ENCODE measurements at places on chromosomes 1 and 21.

DNA sequence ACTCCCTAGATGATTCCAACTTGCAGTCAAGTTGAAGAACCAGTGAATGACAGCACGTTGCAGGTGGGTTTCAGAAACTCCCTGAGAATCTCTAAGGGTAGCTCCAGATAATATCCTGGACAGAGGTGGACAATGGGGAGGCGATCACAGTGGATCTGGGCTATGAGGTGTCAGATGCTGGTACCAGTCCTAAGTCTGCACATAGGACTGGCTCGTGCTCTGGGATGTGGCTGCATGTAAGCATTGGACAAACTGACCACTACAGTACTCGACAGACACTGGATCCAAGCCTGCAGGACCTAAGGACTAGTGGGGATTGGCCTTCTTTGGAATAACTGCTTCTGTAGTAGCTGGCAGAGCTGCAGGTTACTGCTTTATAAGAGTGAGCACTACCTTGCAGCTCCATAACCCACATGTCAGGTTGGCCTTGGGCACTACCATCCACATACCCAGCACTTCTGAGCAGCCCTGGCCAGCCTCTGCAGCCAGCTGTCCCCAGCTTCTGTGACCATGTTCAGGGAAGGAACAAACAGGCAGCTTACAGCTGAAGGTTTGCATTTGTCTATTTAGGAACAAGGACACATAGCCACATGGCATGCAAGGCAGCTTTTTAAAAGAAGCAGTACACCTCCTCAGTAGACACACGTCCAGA, 33.2 kb upstream of the DNAH14 start:
- no peak for DNase-seq

DNA sequence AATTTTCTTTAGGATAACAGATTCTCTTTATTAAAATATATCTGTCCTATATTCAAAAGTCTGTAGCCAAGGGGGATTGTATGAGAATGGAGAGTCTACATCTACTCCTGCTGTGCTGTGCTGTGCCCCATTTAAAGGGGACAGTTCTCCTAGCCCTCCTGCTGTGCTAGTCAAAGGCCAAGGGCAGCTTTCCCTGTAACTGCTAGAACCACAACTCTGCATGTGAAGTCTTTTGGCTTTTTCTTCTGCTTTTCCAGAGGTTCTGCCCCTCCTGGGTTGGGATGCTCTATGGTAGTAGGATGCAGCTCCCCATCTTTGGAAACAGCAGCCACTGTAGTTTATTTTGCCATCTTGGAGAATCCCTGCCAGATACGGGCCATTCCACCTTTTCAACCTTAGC, 197.5 kb upstream of the JUN start:
- DNase-seq, result no peak

DNA sequence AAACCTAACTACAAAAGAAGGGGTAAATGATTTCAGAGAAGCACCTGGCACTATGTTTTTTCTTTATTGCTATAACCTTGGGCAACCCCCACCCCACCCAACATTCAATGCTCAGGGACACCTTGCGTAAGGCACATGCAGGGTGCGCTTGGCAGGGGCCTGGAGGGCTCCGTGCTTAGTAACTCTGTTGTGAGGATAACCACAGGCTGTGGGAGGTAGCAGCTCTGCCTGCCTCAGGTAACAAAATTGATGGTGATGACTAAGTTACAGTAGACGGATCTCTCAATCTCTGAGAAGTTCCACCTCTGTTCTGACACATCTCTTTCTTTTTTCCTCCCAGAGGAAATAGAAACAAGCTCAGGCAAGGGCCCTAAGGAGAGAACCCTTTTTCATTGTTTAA, 8.7 kb upstream of the CCN1 start:
- DNase-seq, result no peak

DNA sequence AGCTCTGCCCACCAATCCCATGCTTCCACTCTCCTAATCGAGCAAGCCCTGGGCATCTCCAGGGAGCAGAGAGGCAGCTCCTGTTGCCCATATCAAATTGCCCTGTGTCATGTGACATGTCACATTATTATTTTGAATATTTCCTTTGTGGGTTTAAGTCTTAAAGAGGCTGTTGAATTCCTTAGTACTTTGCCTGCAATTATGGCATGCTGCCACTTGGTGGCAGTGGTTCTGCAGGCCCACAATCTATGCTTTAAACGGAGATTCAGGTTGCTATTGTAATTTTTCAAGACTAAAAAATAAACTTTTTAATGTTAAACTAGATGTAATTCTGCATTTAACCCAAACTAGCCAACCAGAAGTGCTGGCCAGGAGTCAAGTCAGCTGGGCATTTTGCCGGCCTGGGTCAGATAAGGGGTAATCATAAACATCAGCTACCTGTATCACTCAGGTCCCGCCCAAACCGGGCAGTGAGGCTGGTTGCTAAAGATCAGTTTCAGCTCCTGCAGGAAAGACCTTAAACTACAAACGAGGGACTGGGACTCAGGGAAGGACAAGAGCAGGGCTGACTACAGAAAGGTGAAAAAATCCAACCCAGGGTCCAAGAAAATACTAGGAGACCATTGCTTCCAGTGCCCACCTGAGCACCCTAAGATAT, 37.3 kb upstream of the ARHGEF16 start:
- DNase-seq, result no peak

DNA sequence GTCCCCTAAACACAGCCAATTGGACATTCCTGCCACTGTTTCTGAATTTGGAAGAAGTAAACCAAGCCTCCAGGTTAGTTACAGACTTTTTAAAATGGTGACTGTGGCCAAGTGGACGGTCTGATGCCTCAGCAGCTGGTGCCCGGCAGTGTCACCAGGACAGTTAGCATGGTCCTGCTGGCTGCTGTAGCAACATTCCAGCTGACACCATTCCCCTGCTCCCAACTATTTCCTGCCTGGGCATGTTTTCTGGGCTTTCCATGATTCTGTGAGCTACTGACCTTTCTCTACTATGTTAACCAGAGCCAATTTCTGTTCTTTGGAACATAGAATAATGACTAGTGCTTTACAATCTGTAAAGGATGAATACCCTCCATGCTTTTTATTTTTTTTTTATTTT, 95.0 kb downstream of the TLR5 start:
- DNase-seq, result no peak

DNA sequence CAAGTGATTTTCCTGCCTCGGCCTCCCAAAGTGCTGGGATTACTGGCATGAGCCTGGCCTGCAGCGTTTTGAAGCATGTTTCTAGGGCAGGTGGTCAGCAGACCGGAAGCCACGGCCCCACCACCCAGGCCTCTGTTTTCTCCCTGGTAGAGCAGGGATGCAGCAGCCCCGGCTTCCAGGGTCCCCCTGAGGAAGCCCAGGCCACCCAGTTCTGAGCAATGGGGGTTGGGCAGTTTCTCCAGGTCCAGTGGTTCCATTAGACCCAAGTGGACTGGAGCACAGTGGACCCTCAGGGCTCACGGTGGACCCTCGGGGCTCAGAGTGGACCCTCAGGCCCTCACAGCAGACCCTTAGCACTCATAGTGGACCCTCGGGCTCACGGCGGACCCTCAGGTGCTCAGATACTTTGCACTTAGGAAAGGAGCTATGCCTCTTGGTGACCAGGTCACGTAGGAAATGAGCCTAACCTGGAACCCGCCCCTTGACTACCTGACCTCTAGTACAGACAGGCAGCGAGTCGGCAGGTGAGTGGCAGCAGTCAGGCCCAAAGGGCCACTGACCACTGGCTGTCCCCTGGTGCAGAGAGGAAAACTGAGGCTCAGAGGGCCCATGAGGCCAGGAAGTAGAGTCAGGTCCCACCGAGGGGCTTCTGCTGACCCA, 4.6 kb upstream of the FNDC10 start:
- no peak for DNase-seq

DNA sequence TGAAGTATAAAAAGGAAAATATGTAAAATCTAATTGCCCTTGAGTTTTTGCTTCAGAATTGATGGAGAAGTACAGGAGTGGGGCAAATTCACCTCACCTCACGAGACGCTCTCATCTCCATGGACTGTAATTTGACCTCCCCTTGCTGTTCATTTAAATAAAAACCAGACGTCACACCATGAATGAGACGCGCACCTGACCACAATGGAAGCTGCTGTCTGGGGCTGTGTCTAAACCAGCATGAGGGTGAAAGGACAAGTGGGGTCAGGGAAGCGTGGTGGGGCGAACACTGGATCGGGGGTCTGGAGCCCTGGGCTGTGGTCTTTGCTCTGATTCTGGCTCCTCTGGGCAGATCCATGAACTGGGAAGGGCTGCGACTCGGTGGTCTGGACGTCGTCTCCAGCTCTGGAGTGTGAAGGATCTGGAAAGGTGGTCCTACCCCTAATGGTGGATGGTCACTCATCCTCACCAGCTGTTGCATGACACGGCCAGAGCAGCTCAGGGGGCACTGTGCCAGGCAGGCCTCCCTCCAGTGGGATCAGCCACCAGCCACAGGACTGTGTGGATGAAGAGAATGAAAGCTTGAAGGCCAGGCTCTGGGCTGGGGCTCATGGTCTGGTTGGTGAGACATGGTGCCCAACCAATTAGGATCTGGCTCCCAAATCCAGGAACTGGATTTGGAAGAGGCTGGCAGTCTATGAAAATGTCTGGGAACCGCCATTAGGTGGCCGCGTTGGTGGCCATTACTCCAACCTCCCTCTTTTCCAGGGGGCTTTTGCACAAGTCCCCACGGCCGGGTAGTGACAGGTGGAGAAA, 728.6 kb downstream of the PTPRU start:
- DNase-seq, result no peak

GRCh38 chr1:221066351-221067001, 187.2 kb downstream of the HLX start:
- no peak for DNase-seq

- DNase-seq, result no peak
These were observed 59.6 kb downstream of the SMYD3 start for GRCh38 chr1:246447501-246447900.

DNA sequence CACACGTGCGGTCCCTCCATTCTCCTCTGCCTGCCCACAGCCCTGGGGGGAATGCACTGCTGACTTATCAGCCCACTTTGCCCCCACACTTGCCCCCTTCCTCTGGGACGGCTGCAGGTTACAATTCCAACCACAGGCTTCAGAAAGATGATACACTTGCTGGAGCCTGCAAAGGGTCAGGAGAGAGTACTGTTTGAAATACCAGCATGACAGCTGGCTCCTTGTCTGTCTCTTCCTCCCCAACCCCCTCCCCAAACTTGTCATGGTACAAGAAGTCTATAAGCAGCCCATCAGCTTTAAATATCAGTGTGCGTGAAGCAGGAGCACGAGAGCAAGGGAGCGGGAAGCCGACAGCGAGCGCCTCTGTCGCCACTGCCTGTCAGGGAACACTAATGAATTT, 62.4 kb downstream of the ERI3 start:
- DNase-seq, result no peak

DNA sequence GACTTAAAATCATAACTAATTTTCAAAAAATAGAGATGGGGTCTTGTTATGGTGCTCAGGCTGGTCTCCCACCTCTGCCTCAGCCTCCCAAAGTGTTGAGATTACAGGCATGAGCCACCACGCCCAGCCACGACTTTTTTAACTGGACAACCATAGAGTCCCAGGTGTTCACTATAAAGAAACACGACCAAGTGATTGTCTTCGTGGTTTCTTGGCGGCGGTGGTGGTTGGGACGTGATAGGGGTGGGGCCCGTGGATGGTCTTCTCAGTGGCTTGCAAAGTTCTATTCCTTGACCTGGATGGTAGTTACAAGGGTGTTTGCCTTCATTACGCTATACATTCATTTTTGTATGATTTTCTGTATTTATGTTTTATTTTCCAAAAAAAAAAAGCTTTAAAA, 34.6 kb upstream of the COX20 start:
- DNase-seq, result no peak
